ENCODE measurements at places on chromosomes 6 and 20.

- no peak for DNase-seq
These were observed 29.5 kb upstream of the LYRM2 start for GRCh38 chr6:89667872-89668556.

GRCh38 chr20:57786304-57786932 is 76.6 kb upstream of the PMEPA1 start:
- no peak for DNase-seq

DNA sequence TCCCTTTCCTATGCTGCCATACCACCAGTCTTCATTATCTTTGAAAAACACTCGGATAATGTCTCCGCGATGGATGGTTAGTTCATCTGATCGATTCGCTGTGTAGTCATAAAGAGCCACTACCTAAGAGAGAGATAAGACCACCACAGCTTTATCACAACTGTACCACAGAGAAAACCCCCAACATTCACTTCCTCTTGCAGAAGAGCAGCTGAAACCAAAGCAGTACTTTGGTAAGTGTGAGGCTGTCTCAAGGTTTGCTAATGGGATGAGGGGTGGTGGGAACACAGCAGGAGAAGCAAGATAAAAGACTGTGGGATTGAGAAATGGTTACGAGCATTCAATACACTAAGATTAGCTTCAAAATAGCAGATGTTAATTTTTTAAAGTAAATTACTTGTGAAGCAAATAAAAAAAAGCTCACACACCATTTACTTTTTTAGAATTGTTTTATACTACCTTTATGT is 142.1 kb downstream of the MYB start:
- no peak for DNase-seq

GRCh38 chr20:38216746-38217595 is 43.6 kb downstream of the KIAA1755 start:
- DNase-seq, result no peak

DNA sequence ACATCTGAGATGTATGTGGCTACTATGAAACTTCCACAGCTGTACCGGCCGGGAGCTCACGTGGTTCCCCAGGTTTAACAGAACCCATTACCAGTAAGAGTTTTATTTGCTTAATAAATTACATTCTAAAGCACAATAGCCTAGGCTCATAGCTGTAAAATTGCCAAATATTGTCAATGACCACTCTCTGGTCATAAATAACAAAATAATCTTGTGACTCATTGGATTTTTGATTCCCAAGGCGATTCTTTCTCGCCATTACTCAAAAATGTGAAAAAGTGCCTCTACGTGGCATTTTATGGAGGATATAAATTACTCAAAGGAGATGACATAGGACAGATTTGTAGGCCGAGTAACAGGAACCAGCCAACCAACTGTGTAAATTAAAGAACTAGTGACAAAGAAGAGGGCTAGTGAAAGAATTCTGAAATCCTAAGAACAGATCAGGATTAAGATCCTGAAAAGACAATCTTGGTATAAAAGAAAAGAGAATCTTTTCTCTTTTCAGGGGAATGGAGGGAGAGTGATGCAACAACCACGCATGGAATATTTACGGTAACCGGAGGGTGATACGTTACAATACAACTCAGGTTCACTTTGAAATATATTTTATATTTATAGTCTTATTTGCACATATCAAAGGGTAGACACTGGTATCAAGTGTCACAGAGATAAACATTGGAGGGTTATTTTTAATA is 199.7 kb downstream of the FOXC1 start:
- no peak for DNase-seq

- no peak for DNase-seq
These were observed 136.8 kb downstream of the ALDH8A1 start for GRCh38 chr6:134813146-134813545.

GRCh38 chr6:159313018-159313417 is 143.8 kb downstream of the FNDC1 start:
- DNase-seq, result no peak
